BJ (cell line): ENCODE measurements at places on chromosomes 11 and 22.

DNA sequence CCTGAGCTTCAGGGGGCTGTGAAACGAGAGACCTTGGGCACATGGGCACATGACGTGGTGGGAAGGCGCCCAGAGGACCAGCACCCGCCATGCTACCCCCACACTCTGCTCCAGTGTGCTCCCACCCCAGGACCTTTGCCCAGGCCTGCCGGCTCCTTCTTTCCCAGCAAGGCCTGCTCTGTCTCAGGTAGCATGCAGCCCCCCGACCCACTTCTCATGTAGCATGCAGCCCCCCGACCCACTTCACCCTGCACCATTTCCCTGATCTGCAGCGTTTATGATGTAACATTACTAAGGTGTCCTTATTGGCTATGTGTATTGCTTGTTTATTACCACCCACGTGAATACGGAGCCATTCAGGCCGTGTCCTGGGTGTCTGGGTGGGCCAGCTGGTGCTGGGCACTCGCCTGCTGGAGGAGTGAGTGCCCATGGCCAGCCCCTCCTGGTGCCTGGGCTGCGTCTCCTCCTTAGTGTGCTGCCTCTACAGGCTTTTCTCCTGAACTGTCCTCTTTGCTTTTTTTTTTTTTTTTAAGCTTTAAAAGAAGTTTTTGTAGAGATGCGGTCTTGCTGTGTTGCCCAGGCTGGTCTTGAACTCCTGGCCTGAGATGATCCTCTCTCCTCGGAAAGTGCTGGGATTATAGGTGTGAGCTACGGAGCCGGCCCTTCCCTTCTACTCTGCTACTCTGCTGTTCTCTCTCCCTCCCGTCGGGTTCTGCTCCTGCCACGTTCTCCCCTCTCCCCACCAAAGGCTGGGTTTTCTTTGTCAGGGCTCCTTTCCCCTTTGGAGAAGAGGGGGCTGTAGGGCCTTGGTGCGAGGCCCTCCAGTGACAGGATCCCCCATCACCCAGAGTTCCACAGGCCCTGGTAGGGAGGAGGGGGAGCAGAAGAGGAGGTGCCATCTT is 29.4 kb downstream of the LRP5 start:
- no peak for DNase-seq

- no peak for DNase-seq
Measured at GRCh38 chr11:77530879-77531278, 57.0 kb upstream of the PAK1 start.

DNA sequence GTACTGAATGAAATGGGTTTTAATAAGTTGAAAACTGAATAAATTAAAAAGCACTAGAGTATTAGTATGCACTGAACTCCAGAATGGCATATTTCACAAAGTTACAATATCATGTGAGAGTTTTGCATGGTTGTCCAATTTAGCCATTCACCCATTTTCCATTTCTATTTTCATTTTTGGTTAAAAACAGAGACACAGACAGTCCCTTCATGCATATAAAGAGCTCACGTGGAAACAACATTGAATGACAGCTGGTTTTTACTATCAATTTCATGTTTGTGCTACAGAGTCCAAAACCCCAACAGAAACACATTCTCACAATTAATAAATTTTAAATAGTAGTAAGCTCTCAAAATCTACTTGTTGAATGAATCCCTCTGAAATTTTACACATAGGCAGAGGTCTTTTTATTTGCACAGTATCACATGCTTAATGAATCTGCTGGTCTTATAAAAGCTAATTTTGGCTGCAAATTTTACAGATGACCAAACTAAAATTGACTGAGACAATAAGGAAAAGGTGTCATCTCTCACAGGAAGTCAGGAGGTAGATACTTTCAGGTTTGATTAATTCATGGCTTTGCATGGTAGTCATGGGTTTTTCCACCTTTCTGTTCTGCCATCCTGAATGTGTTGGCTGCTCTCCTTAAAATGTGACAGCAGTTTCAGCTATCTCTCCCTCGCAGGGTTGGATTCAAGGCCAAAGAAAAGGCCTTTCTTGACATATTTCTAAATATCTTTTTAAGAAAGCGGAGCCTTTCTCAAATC is 20.6 kb upstream of the DDI1 start:
- no peak for DNase-seq

GRCh38 chr11:69180226-69180625 is 24.5 kb downstream of the SMIM38 start:
- no peak for DNase-seq

DNA sequence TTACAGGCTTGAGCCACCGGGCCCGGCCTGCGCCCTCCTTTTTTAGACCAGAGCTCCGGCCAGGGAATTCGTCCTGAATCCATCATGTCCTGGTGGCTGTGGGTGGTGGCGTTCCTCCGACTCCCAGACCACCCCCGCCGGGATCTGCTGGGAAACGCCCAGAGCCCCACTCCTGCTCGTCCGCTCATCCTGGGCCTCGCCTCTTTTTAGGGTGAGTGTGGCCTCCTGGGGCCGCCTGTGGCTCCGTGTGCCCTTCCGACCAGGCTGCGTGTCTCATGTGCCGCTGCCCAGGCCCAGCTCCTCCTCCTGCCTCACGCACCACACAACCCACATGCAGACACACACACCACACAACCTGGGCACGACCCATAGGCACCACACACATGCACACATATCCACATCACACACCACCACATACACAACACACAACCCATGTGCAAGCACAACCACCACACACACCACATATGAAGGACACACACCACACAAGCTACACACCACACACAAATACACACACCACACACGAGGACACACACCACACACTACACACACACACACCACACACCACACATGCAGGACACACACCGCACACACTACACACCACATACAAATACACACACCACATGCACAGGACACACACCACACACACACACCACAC is 946.2 kb downstream of the BRD1 start:
- DNase-seq, result no peak

- no peak for DNase-seq
Measured at GRCh38 chr11:111400595-111400994, 21.5 kb upstream of the POU2AF1 start.

GRCh38 chr11:63592975-63593395 is 21.2 kb downstream of the PLAAT3 start:
- no peak for DNase-seq

- no peak for DNase-seq
Measured at GRCh38 chr11:59463190-59463641, 6.5 kb downstream of the OR4D6 start.

DNA sequence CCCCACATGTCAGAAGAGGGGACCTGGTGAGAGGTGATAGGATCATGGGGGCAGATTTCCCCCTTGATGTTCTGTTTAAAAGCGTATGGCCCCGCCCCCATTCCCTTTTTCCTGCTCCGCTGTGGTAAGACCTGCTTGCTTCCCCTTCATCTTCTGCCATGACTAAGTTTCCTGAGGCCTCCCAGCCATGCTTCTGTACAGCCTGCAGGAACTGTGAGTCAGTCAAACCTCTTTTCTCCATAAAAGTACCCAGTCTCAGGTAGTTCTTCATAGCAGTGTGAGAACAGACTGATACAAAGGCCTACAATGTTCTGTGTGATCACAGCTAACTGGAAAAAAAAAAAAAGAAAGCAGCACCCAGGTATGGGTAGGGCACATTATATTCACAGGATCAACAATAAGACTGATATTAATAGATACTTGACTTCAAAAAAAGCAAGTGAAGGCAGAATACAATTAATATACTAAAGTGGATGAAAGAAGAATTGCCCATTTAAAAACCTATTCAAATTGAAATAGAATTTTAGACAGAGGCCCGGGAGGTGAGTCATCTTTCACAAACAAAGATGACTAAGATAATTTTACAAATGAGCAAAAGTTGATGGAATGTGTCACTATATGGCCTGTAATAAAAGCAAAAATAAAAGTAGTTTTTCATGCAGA is 1.7 kb upstream of the OR52K1 start:
- no peak for DNase-seq

- DNase-seq, result no peak
Measured at GRCh38 chr22:11626422-11626773, 3901.6 kb upstream of the OR11H1 start.
